Lung (tissue), 17 donors: ENCODE measurements at places on chromosomes 2 and 18.
A peak's percentile ranks its signal among the peaks of the same experiment; 100 is the strongest.

DNA sequence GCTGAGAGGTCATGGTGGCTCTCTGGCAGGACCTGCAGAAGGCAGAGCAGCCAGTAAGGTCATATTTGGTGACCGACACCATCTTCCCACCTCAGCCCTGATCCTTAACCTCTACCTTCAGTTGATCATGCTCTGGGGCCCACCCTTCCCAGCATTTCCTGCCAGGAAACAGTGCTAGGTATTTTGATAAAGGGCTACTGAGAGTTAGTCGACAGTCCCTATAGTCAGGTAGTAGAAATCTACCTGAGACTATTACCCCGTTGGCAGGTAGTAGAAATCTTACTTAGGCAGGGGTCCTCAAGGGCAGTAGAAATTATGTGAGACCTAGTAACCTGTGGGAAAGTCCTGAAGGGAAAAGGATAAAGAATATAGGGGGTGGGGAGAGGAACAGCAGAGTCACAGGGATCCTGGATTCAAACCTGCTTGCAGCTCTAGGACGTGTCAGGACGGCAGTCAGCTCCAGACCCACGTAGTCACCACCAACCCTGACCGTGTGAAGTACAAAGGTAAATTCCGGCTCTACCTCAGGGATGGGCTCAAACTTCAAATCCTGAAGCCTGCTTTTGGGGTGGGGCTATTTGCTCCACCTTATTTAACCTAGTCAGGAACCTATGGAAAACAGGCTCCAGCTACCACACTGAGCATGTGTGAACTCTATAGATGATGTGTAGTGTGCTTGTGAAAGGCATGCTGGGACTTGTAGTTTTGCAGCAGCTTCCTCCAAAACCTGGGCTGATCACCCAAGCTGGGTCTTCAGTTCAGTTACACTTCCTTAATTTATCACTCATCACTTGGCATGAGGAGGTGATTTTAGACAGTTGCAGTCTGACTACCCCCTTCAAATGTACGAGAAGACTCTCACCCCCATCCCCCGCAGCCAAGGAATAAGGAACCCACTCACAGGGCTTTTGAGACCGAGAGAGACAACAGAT lies at the start of gene DQX1:
DQX1 (minus strand) TSS at position 515 of the 932 bp plus-strand sequence; CDS start at position 13, 502 bp downstream.
- H3K4me3 ChIP-seq = no peak within 1 kb of the TSS
- H3K36me3 ChIP-seq = peaks cover 20% of the 10 kb centered on the region
- H3K27ac ChIP-seq = no peak within 1 kb of the TSS
- DNase-seq = no peak
- peaks cover 13% of the 10 kb centered on the region for H3K4me1 ChIP-seq

GRCh38 chr2:136764452-136765255 lies 691 bp upstream of the THSD7B start:
- no peak overlapping the region for H3K4me3 ChIP-seq
- H3K27ac ChIP-seq = no peak overlapping the region
- H3K27me3 ChIP-seq = peaks cover 46% of the 10 kb centered on the region
- peaks cover 18% of the 10 kb centered on the region for H3K4me1 ChIP-seq
- no peaks in the 10 kb centered on the region for H3K36me3 ChIP-seq
- peak; percentile 27 for DNase-seq

- H3K27me3 ChIP-seq = no peaks in the 10 kb centered on the region
- H3K36me3 ChIP-seq = no peaks in the 10 kb centered on the region
- H3K27ac ChIP-seq = no peak overlapping the region
- no peak overlapping the region for H3K4me3 ChIP-seq
- DNase-seq = peak; percentile 9
- H3K4me1 ChIP-seq = no peaks in the 10 kb centered on the region
These were observed 392.5 kb downstream of the IRS1 start for GRCh38 chr2:226407135-226407534.

DNA sequence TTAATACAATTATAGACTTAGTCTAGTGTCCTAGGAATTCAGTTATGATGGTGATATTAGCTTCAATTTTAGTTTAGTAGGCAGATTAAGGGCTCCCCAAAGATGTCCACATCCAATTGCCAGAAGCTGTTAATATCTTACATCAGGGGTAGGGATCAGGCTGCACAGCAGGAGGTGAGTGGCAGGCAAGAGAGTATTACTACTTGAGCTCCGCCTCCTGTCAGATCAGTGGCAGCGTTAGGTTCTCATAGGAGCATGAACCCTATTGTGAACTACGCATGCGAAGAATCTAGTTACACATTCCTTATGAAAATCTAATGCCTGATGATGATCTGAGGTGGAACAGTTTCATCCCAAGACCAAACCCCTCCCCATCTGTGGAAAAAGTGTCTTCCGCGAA lies 54.9 kb downstream of the NYAP2 start:
- H3K27ac ChIP-seq = no peak overlapping the region
- no peaks in the 10 kb centered on the region for H3K27me3 ChIP-seq
- H3K4me3 ChIP-seq = no peak overlapping the region
- no peaks in the 10 kb centered on the region for H3K4me1 ChIP-seq
- H3K36me3 ChIP-seq = no peaks in the 10 kb centered on the region

DNA sequence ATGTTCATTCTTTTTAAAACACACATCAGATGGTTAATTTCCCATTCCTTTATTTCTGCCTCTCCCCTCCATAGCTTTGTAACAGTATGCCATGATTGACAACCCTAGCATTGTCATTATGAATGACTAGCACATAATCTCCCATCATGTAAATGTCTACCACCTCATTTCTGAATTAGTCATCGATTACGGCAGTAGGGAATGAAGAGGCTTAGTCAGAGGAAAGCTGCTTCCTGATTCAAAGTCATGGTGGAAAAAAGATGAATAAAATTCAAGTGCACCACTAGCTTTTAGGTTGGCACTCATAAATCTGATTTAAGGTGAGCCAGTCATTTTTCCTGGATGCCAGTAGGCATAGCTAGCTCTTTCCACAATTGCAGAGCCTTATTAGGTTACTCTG lies 19.1 kb upstream of the ACMSD start:
- no peak for DNase-seq
- H3K36me3 ChIP-seq = no peaks in the 10 kb centered on the region
- H3K27me3 ChIP-seq = no peaks in the 10 kb centered on the region
- no peak overlapping the region for H3K4me3 ChIP-seq
